ENCODE measurements at places on chromosomes 4 and X.

- no peak for DNase-seq
These were observed 1.4 kb downstream of the L1CAM start for GRCh38 chrX:153884590-153884989.

DNA sequence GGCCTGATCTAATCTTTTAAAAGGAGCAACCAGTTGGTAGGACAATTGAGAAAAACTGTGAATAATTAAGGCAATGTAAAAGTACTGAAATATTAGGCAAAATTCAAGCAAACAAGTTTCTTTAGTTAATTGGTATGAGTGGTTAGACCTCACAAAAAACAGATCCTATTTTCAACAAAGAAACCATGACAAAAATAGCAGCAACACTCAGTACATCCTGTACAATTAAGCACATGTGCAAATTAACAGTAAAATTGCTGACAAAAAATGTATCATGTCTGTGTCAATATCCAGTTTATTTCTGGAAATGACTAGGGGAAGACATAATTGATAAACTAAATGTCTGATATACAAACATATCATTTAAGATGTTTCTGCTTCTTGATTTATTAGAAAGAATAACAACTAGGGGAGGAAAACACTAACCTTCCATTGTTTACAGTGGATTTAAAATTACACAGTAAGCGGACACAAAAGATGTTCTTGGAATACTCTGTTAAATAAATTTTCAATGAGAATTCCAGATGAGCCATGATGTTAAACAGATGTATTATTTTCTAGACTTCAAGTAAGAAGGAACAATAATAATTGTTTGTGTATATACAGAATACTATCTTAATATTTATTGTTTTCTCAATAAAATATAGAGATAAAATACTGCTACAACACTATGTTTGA, 638.9 kb downstream of the SPRY1 start:
- no peak for DNase-seq

DNA sequence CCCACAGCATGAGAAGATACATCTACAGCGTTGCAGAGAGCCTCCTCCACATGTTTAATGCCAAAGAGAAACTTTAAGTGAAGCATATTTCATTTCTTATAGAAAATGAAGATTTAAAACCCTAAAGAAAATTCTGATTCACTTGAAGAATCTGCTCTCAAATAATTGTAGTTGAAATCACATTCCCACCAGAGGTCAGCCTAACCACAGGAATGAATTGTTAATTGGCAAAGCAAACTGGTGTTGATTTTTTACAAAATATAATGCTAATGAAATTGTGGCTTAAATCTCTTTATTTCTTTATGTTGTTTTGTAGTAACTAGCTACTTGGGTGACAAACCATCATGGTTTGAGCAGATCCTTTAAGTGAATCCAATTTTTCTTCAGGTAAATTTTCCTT, 31.1 kb upstream of the WDR17 start:
- no peak for DNase-seq

- no peak for DNase-seq
These were observed 54.5 kb upstream of the C1QTNF7 start for GRCh38 chr4:15373363-15373762.

DNA sequence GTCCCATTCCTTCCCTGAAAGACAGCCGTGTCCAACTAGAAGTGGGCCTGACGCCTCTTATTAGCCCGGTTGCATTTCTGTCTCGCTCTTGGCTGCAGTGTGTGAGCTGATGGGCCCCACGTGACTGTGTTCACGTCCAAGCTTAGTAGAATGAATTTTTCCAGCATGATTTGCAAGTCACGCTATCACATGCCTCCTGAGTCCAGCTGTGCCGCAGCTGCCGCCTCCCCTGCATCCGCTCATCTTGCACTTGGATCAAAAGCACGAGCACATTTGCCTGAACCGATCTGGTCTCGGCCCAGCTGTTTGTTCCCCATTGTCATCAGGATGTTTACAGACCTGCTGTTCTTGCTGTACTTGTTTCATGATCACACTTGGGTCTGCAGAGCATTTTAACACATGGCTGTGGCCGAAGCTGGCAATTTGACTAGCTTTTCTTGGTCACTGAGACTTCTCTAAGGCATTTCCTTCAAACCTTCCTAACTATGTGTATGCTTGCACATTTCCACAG, 126.5 kb downstream of the KIT start:
- no peak for DNase-seq

- no peak for DNase-seq
These were observed 207.4 kb downstream of the AFAP1 start for GRCh38 chr4:7732263-7732662.
